ENCODE measurements at places on chromosomes 7 and 10.

GRCh38 chr10:130495891-130496636, 359.9 kb downstream of the GLRX3 start:
- DNase-seq, result no peak

DNA sequence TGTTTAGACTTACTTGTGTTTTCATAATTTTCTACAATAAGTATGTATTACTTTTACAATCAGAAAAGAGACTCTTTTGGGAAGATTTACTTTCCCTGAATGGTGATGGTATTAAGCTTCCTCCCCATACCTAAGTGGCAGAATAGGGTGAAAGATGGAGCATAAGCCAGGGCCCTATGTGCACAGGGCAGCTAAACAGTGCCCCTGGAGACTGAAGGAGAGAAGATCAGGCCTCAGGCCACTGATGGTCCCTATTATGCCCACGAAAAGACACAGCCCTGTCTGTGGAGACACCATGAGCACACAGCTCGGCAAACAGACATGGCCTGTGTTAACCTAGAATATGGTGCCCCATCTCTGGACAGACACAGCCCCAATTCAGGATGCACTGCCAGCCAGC, 139.4 kb downstream of the OAT start:
- no peak for DNase-seq

GRCh38 chr10:110680273-110681020, 36.3 kb downstream of the RBM20 start:
- no peak for DNase-seq

DNA sequence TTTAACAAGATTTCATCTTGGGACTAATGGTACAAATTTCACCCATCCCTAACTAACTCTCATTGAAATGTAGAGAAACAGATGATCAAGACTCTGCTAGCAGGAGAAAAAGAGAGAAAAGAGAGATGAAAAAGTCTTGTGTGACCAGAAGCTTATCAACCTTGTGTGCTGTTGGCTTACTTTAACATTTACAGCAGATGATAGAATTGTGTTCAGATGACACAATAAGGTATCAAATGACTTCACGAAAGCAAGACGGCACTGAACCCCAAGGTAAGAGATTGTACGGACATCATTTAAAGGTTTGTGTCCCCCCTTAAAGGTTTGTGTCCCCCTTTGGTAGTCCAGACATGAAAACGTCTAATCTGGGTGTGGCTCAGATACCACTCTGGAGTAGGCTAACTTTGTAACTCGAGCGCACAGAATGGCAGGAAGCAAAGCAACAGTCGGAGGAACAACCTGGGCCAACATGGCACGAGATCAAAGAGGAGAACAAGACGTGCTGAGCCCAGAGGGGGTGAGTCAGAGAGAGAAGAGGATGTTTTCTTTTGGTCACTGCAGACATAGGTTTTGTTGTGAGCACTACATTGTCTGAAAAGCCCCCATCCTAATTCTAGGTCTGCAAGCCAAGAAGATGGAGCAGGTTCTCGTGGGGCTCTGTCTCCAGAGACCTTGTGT, 10.4 kb upstream of the LMBR1 start:
- peak; percentile 52 for DNase-seq

- DNase-seq, result no peak
These were observed 158.2 kb downstream of the SPAG6 start for GRCh38 chr10:22503315-22504088.

- DNase-seq, result no peak
These were observed 211.2 kb upstream of the PODXL start for GRCh38 chr7:131767591-131767990.

DNA sequence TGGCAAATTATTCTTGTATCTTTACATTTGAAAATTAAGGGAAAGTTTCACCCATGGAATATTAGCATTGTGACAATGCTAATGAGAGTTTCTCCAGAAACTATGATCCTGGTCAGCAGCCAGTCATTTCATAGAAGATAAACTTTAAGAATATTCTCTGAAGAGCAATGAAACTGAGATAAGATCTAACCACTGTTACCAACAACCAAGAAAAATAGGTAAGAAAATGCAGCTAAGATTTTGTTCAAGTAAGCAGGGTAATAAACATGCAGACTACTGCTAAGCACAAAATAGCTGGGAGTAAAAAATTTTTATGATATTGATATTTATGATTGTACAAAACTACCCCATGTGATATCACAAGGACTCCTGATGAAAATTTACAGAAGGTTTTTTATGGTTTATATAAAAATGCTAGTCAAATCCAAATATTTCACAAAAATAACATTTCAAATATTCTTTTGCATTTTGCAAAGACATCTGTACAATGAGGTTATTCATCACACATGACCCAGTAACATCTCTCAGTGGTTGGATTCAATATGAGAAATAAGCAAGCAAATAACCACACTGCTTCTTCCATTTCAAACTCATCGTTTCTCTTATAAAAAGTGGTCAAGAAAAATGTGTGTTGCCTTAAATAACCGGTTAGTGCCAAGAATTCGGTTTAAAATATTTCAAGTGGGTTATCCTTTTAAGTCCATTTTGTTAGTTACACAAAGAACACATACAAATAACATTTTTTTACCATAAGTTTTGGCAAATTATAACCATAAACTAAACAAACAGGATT, 251.6 kb downstream of the DIP2C start:
- no peak for DNase-seq

DNA sequence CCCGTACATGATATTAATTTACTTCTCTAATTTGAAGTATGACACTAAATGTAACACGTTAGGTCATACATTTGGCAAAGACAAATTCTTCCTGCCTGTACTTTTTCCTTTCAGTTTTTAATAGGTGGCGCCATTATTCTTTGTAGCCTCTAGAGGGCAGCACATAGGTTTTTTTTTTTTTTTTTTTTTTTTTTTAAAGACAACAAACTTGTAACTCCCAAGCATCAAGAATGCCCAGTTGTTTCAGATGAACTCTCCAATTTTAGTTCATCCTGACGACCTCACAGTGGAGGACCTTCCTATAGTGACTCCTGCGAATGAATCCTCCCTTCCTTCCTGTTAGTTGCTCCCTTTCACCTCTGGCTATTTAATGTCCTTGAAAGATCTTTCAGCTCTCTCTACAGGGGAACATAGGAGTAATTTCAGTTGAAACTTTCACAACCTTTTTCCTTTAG, 139.3 kb upstream of the HDAC9 start:
- no peak for DNase-seq

DNA sequence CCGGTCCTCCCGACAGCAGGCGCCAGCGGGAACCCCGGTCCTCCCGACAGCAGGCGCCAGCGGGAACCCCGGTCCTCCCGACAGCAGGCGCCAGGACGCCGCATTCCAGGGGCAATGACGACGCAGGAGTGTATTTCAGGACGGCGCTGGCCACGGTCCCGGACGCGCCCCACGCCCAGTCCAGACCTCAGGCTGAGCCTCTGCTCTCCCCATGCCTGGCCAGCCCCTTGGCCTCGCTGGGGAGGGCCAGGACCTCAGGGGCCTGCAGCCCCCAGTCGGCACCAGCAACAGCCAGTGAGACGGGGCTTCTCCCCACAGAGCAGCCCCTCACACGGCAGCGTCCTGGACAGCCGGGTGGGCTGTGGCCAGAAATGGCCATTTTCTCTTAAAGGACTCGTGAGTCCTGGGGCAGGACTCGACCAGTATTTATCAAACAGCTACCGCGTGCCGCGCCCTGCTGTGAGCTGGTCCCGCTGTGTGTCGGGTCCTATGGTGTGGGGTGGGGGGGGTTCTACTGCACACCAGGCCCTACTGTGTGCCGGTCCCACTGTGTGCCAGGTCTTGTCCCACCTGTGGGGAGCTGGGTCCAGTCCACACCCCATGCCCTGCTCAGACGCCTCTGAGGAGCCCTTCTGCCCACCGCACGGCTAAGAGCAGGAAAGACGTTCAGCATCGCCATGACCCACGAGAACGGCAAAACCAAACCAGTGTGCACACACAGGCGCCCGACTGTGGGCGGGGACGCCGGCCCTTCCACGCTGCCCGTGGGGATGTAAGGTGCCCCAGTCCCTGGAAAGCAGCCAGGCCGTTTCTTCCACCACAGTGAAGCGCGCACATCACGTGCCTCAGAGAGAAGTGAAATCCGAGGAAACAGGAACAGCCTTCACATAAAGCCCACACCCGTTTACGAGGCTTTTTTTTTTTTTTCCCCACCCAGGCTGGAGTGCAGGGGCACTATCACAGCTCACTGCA, 33.3 kb downstream of the GET4 start:
- DNase-seq, result peak; percentile 61

- no peak for DNase-seq
These were observed 62.7 kb downstream of the CALML3 start for GRCh38 chr10:5587151-5588079.

GRCh38 chr10:116073510-116073909, 199.5 kb downstream of the GFRA1 start:
- no peak for DNase-seq

DNA sequence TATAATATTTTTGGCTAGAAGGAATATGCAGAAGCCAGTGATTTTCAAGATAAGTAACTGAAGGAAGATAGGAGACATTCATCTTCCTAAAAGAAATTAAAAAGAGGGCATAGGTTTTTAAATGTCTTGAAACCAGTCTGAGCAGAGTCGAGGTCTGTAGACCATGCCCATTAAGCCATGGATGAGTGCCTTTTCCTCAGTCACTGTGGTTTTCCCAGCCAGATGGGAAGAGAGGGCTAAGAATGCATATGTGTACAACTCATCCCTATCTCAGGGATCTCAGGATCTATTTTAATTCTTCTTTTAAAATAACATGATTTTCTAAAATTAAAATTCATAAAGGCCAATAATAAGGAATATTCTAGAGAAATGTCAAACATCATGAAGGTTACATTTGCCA, 112.8 kb downstream of the PPP1R3A start:
- DNase-seq, result no peak

GRCh38 chr10:28291881-28292297, 11.0 kb downstream of the MPP7 start:
- peak; percentile 29 for DNase-seq

GRCh38 chr10:21535494-21535965, 1.5 kb downstream of the MLLT10 start:
- DNase-seq, result no peak

DNA sequence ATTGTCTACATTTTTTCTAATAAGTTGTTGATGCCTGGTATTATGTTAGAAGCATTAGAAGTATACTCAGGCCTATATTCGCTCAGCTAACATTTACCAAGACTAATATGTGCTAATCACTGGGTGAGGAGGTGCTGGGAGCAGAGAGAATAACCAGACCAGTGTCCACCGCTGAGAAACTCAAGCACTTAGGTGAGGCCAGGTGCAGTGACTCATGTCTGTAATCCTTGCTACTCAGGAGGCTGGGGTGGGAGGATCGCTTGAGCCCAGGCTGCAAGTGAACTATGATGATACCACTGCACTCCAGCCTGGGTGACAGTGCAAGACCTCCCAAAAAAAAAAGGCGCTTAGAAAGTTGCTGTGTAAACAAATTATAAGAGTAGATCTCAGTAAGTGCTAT, 182.2 kb upstream of the AOAH start:
- DNase-seq, result no peak

- DNase-seq, result no peak
These were observed 258.1 kb downstream of the STK31 start for GRCh38 chr7:23967949-23968599.

DNA sequence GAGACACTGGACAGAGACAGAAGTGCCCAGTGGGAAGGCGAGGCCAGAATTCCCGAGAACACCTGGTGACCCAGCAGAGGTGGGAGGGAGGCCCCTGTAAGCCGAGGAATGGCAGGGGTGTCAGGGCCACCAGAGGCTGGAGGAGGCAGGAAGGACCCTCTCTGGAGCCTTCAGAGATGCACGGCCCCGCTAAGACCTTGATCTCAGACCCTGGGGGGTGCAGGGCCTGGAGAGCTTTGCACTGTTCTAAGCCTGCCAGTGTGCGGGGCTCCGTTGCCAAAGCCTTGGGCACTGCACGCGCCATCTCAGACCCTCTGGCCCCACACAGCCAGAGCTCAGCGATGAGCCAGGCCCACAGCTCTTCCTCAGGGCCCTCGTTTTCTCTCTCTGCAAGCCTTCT, 557.1 kb downstream of the PTPRN2 start:
- DNase-seq, result no peak

GRCh38 chr10:44963772-44964633, 4.4 kb downstream of the RASSF4 start:
- no peak for DNase-seq

GRCh38 chr10:84537447-84537931, 209.1 kb downstream of the CCSER2 start:
- peak; percentile 50 for DNase-seq

DNA sequence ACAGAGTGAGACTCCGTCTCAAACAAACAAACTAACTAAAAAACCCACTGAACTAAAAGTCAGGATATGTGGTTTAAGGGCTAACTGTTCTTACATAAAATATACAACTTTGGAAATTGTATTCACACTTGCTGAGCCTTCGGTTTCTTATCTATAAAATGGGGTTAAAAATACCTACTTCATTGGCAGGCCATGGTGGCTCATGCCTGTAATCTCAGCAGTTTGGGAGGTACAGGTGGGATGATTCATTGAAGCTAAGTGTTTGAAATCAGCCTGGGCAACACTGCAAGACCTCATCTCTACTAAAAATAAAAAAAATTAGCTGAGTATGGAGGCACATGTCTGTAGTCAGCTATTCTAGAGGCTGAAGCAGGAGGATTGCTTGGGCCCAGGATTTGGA, 115.4 kb upstream of the KLF6 start:
- DNase-seq, result no peak

DNA sequence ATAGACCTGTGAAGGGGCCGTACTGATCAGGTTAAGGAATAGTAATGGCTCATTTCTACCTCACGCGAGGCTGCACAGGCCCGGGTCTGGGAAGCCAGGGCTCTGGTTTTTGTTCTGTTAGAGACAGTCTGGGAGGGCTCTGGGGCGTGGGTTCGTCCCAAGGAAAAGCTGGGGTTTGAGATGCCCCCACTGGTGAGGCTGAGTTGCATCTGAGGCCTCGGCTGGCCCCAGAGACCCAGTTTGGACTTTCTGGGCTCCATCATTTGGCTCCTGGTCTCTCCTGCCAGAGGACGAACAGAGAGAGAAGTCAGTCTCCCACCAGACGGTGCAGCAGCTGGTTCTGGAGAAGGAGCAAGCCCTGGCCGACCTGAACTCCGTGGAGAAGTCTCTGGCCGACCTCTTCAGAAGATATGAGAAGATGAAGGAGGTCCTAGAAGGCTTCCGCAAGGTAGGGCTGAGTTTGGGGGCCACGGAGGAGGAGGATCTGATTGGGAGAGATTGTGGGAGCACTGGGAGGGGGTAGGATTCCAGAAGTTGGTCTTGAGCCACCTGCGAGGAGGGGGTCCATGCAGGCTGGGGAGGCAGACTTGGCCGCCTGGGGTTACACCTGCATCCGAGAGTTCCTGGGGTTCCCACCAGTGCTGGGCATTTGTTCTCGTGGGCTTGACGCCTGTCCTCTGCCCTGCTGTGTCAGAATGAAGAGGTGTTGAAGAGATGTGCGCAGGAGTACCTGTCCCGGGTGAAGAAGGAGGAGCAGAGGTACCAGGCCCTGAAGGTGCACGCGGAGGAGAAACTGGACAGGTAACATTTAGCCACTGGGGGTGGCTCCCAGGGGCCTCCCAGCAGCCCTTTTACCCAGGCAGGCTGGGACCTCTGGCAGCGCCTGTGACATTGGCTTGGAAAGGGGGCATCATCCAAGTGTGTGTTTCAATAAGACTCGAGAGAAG, 22.5 kb upstream of the BTBD16 start:
- DNase-seq, result no peak

Measured in CD4-positive, alpha-beta T cell treated with Interleukin-17A for 4 hours (primary cell).